Fibroblast of the aortic adventitia (primary cell): ENCODE measurements at places on chromosomes 1 and 21.

DNA sequence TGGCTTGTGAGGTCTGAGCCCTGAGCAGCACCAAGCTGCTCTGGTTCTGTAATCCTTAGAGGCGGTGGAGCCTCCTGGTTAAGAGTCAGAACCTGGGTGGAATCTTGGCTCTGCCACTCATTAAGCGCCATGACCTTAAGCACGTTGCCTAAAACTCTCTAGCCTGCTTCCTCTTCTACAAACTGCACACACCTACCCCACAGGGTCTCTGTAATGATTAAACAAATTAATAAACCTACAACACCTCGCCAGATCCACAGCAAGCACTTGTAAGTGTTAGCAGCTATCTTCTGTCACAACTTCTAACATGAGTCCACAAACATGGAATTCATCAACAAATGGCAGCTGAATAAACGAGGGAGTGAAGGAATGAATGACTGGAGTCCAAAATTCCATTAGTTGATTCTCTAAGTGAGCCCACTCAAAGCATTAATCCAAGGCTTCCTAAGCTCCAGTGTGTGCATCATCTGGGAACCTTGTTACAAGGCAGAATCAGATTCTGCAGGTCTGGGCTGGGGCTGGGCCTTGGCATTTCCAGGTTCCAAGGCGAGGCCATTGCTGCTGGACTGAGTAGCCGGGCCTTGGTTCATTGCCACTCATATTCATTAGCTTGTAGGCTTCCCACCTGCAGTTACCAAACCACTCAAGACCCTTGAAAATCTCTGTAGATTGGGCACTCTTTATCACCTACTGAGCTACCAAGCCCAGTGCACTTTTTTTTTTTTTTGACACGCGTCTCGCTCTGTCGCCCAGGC, 168.6 kb downstream of the HIVEP3 start:
- no peak for DNase-seq

DNA sequence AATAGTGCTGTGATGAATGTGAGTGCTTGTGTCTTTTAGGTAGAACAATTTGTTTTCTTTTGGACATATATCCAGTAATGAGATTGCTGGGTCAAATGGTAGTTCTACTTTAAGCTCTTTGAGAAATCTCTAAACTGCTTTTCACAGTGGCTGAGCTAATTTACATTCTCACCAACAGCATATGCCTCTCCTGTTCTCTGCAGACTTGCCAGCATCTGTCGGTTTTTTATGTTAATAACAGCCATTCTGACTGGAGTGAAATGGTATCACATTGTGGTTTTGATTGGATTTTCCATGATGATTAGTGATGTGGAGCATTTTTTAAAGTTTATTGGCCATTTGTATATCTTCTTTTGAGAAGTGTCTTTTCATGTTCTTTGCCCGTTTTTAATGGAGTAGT, 647.3 kb upstream of the ADAMTS5 start:
- DNase-seq, result no peak

DNA sequence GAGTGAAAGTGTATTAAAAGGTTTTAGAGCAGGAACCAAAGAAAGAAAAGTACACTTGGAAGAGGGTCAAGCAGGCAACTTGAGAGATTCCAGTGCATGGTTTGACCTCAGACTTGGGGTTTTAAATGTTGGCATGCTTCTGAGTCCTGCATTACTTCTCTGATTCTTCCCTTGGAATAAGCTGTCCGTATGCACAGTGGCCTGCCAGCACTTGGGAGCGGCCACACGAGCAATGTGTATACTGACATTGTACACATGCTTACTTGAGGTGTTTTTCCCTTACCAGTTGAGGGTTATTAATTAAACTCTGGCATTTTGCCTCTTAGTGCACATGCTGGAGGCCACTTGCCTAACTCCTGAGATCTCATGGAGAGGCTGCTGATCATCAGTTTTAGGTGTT, 786.6 kb upstream of the RGS18 start:
- no peak for DNase-seq

DNA sequence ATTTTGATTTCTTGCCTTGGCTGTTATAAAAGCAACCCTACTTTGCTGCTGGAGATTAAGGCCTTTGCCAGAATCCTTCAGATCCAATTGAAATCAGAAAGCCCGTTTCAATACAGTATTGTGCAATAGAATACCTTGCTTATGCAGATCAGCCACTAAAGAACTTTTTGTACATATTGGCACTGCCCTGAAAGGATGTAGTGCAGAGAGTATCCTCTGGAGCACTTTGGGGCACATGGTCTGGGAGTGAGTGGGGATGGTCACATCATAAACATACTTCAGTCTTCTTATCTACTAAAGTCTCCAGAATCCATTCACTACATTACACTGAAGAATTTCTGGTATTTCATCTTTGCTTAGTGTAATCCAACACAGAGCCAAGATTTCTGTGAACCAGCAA, 189.0 kb downstream of the CENPF start:
- DNase-seq, result peak; percentile 82

DNA sequence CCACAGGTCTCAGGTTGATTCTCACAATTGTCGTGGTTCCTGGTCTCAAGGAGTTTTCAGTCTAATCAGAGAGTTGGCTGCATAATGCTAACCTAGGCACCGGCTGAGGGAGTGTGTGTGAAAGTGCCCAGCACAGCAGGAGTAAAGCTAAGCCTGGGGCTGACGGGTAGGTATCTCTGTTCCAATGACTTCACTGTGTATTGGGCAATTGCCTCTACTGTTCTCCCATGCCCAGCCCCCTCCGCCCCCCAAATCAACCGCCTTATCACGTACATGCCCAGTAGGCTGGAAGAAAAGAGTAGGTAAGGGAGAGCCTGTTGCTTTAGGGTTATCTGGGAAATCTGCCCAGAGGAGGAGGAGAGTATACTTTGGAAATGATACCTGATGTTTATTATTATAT, 54.7 kb downstream of the MRPS6 start:
- DNase-seq, result peak; percentile 22

GRCh38 chr1:66535061-66535460, 1.1 kb downstream of the SGIP1 start:
- no peak for DNase-seq

- DNase-seq, result no peak
Measured at GRCh38 chr1:81499487-81499886, 301.2 kb upstream of the ADGRL2 start.

- DNase-seq, result no peak
Measured at GRCh38 chr1:207316141-207316540, 5.3 kb upstream of the CD55 start.

- DNase-seq, result peak; percentile 10
Measured at GRCh38 chr1:182888736-182889531, 49.8 kb downstream of the DHX9 start.

DNA sequence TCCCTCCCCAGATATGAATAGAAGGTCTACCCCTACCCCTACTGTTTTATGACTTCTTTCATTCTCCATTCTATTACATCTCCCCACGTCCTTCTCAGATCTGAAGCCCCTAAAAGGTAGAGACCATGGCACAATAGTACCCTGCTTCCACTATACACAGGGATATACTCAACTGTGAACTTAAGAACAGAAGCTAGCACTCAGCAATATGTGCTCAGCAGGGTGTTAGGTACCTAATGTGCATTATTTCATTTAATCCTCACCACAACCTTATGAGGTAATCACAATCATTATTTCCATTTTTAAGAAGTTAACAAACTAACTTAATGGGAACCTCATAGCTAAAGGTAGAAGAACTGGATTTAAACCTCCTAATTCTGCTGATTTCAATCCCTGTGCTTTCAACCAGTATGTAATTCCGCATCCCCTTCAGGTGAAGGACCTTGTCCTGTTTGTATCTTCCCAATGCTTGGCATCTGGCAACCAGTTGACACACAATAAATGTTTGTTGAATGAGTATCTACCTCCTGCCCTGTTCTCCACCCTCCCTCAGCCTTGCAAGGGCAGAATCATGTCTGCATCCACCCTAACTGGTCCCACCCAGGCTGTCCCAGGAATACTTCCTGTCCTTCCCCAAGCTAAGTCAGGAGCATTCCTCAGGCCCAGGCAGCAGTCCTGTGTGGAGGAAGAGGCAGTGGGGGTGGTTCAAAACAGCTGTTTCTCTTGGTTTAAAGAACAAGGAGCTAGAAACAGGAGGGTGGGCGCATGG, 6.5 kb downstream of the DENND2D start:
- DNase-seq, result no peak

- DNase-seq, result no peak
Measured at GRCh38 chr1:50415235-50416149, 7.8 kb downstream of the DMRTA2 start.

- no peak for DNase-seq
Measured at GRCh38 chr1:246032031-246032551, 475.0 kb downstream of the SMYD3 start.

DNA sequence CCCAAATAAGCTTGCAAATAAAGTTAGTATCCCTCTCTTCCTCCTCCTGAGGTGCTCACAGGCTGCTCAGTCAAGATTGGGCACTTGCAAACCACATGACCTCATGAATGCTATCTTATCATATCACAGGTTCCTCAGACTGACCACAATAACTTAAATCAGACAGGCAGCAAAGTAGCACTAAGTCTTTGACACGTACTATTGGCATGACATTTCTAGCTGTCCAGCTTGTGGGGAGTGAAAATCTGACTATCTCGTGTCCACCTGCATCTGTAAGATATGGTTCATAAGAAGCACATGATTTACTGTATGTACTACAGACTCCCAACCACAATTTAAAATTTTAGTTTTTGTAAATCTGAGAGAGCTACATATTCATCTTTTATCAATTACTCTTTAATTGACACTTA, 58.0 kb upstream of the GFI1 start:
- DNase-seq, result no peak

DNA sequence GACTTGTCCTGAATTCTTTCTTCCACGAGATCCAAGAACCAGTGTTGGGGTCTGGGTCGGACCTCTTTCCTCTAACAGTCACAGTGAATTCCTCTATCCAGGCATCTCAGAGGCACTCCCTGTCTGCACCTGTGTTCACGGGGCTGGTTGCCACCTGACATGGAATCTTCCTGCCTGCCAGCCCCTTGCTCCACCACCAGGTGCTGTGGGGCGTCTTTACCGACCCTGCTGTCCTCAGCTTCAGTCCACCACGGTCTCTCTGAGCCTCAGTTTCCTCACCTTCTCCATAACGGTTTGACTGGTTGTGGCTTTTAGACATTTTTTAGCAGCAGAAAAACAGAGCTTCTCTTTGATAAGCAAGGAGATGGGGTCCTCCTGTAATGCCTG, 62.7 kb downstream of the SDC3 start:
- no peak for DNase-seq

GRCh38 chr1:102627145-102627544, 481.2 kb downstream of the COL11A1 start:
- no peak for DNase-seq

DNA sequence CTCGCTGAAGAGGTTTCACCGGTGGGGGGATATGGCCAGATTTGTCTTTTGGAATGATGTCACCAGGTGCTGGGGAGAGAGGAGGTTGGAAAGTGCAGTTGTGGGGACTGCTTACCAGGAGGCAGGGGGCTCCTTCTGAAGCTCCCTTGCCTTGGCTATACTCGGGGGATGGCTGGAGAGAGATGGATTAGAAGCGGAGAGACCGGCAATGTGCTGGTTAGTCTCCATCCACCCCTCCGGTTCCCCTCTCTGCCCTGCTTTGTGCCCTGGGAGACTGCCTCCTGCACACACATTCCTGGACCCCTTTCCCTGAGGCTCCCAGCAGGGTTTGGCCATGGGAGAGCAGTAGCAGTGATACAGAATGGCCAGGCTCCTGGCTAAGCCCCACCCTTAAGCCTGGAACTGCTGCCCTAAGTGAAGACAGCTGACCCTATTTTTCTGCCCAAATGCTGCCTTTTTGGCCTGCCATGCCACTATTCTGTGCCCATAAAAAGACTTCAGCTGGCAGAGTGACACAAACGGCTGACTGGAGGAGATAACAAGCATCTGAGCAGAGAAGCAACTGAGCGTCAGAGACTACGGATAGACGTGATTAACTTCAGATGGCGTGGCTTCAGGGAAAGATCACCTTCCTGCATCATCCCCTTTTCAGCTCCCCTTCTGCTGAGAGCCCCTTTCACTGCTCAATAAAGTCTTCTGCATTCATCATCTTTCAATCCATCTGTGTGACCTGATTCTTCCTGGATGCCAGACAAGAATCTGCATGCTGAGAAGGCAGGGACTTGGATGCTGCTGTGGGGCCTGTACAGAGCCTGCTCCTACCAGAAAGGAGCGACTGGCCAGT, 14.5 kb upstream of the VPS13D start:
- no peak for DNase-seq

- no peak for DNase-seq
Measured at GRCh38 chr1:244094880-244095528, 43.9 kb downstream of the ZBTB18 start.
